ENCODE measurements at places on chromosomes 7 and 10. TPM values are rescaled to one million over a fixed set of nuclear protein-coding genes. Genes with fewer than 3 reads are reported as not detected.

Gene C10orf71
- not detected for total RNA-seq

GRCh38 chr10:63494951-63495350 is 26.2 kb upstream of the REEP3 start:
- DNase-seq = no peak

DNA sequence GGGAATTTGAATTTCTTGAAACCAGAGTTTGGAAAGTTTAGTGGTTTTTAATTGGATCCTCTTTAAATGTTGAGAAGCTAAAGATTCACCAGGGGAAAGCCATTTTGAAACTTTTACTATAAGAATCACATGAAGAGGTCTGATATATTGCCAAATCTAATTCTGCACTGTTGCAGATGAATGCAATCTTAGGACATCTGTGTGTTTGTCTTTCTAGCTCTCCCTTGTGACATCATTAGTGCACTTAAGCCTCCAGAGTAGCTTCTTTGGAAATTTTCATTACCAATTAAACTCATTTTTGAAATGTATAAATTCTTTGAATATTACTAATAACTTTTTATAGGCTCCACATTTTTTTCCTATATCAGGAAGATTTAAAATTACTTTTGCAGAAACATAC is 160.2 kb downstream of the BICC1 start:
- DNase-seq = no peak

Gene BMPER
- total RNA-seq = 4.6 TPM

DNA sequence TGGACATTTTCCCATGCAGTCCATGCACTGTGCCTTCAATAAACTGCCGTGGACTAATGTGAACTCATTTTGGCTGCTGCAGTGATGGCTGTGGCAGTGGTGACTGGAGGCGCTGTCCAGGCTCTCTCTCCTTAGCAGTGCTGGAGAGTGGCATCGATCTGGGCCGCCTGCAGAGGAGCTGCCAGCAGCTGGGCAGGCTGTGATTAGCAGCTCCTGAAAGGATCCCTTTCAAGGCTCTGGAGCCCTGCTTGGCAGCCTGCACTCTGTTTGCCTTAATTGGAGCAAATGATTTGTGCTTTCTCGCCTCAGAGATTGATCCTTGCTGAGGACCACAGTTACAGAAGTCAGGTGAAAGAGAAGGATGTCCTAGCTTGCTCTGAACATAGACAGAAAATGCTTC is 130.1 kb upstream of the VWC2 start:
- DNase-seq = no peak

Gene TAS2R5
- 1.1 TPM for total RNA-seq

Gene COMMD3
- 46.8 TPM for total RNA-seq

DNA sequence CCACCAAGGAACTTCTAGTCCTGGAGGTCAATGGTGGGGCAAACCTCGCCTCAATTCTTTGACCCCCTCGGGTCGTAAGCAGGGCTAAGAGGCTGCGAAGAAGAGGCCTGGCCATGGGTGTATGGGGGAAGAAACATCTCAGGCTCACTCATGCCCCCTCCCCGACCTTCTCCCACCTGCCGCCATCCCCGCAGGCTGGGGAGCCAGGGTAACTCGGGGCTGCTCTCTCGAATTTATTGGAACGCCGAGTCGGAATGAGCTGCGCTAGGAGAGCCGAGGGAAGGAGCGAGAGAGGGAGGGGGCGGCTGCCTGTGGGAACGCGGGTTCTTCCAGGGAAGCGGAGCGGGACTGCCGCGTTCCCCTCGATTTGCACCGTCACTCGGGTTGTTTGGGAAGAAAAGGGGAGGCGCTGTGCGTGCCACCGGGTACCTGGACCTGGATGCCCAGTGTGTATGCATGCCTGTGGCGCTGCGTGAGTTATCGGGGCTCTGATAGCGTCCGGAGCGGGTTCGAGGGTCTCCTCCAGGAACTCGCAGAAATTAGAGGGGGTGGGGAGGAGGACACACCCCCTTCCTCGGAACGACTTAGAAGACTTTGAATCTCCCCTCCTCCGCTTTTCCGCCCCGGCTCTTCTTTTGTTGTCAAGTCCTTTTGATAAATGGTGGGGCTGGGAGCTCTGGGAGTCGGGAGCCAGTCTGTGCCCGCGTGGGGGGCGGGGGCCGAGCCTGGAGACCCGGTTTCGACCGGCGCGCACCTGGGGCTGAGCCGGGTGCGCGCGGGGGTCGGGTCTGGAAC is 1.8 kb upstream of the ZNF503 start:
- no peak for DNase-seq

Gene GPR85
- total RNA-seq = 1.1 TPM

GRCh38 chr10:119025336-119025735 is 4.2 kb upstream of the NANOS1 start:
- DNase-seq = no peak

DNA sequence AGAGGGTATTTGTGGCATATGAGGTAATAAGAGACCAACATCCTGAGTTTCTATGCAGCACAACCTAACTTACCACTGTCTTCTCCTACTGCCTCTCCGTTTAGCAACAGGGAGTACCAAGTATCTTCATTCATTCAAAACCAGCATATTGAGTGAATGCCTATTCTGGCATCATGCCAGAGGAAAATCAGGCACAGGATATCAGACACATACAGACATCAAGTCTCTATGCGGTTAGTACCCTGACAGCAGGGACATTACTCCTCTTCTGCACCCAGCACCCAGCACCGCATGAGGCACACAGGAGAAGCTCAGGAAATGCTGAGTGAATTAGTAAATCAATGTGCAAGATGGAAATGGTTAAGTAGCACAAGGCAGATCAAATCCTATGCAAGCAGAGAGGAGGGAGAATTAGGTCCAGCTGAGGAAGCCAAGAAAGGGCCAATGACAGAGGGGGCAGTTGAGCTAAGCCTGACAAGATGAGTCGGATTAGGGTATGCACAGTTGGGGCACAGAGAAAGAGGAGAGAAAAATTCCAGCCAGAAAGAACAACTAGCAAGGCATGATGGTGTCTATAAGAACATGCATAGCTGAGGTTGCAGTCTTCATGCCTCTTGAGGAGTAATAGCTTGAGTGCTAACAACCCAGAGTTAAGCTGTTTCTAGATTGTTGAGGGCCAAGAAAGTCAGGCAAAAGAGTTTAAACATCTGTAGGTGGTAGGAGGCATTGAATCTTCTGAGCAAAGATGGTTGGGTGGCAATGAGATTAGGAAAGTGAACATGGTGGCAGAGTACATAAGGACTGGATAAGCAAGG is 146.0 kb downstream of the PLXNA4 start:
- no peak for DNase-seq

GRCh38 chr7:67251986-67252558 is 255.4 kb downstream of the TYW1 start:
- DNase-seq = no peak
